Testis (tissue), 5 donors: ENCODE measurements at places on chromosomes 4 and X.
A peak's percentile ranks its signal among the peaks of the same experiment; 100 is the strongest.

DNA sequence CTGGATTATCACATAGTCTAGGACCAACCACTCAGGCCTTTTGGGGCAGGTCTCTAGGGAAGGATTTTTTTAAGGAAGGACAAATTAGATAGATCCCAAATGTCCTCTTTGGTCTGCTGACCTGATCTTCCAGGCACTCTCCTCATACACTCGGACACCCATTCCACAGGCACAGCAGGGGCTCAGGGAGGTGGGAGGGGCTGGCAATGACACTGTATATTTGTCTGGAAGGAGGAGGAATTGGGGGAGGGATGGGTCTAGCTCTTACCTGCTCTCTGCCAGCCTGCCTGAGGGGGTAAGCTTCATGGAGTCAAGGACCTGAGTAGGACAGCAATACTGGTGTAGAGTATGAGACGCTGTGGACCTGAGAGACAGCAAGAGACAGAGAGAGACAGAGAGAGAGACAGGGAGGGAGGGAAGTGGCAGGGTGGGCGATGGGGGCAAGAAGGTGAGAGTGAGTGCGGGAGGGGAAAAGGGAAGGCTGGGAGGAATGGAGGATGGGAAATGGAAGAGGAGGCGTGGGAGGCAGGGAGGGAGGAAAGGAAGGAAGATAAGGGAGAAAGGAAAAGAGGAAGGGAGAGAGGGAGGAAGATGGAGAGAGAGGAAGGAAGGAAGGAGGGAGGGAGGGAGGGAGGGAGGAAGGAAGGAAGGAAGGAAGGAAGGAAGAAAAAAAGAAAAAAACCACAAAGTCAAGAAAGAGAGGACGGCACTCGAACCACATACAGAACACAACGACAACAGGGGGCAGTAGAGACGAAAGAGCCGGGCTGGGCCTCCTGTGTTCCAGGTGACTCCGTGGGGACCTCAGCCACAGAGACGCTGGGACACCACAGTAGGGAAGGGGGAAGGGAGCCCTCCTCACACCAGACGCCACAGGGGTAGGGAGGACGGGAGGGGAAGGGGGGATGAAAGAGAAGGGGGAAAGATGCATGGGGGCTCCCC is 1.8 kb downstream of the IQSEC2 start:
- H3K27me3 ChIP-seq, result no peaks in the 10 kb centered on the region
- no peak overlapping the region for H3K27ac ChIP-seq
- no peak overlapping the region for H3K4me3 ChIP-seq
- H3K36me3 ChIP-seq, result no peaks in the 10 kb centered on the region

DNA sequence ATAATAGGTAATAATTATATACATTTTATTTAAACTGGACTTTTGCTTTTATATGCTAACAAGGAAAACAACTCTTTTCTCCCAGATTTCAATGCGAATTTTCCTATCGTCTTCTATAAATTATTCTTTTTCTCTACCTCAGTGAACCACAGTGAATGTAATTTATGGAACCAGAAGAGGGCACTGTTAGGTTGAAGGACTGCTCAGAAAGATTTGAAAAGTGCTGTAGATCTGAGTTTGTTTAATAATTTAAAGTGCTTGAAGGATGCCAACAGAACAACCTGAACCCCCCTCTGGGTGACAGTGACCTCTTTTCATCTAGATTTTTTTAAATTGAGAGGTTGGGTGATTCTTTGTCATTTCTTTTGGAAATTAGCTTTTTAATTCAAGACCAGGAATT is 54.9 kb downstream of the PHOX2B start:
- H3K27me3 ChIP-seq, result no peaks in the 10 kb centered on the region
- DNase-seq, result no peak

GRCh38 chrX:150202641-150203247 is 160.4 kb upstream of the MAMLD1 start:
- no peaks in the 10 kb centered on the region for H3K27me3 ChIP-seq
- H3K27ac ChIP-seq, result peak overlapping the region; percentile 9
- no peaks in the 10 kb centered on the region for H3K4me1 ChIP-seq
- DNase-seq, result peak; percentile 27
- no peak overlapping the region for H3K4me3 ChIP-seq
- no peaks in the 10 kb centered on the region for H3K36me3 ChIP-seq

DNA sequence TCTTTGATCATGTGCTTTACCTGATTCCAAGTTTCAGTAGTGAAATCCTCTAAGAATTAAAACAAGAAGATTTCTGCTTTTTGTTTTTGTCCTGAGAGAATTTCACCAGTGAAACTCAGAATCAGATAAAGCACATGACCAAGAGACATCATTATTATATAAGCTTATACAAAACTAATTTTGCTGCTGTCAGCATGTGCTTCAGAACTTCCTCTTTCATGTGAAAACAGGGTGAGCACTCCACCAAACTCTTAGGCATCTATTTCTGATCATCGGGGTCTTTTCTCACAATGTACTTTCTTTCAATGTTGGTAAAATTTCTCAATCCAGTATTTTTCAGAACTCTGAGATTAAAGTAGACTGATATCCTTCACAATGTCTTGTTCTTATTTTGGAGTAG is 152.1 kb downstream of the SLC39A8 start:
- H3K27ac ChIP-seq, result no peak overlapping the region
- no peak overlapping the region for H3K4me3 ChIP-seq
- H3K36me3 ChIP-seq, result no peaks in the 10 kb centered on the region
- DNase-seq, result no peak

- no peaks in the 10 kb centered on the region for H3K27me3 ChIP-seq
- H3K4me3 ChIP-seq, result no peak overlapping the region
- H3K27ac ChIP-seq, result no peak overlapping the region
- no peak for DNase-seq
- no peaks in the 10 kb centered on the region for H3K4me1 ChIP-seq
- no peaks in the 10 kb centered on the region for H3K36me3 ChIP-seq
Observed at GRCh38 chr4:46404981-46405380, 15.1 kb upstream of the GABRA2 start.
